Fibroblast of skin of left quadriceps (primary cell): ENCODE measurements at places on chromosomes 6 and 20.

DNA sequence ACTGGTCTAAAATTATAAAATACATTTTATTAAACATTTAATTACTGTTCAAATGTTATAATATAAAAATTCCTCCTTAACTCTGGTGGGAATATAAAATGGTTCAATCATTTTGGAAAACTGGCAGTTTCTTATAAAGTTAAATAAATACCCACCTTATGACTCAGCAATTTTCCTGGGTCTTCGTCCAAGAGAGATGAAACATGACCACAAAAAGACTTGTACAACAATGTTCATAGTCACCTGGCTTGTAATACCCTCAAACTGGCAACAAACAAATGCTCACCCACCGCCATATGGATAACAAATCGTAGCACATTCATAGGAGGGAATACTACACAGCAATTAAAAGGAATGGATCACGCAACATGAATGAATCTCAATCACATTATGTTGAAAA is 66.0 kb upstream of the RIN2 start:
- DNase-seq = no peak

GRCh38 chr6:20377623-20378265 is 23.9 kb upstream of the E2F3 start:
- DNase-seq = peak; percentile 76

DNA sequence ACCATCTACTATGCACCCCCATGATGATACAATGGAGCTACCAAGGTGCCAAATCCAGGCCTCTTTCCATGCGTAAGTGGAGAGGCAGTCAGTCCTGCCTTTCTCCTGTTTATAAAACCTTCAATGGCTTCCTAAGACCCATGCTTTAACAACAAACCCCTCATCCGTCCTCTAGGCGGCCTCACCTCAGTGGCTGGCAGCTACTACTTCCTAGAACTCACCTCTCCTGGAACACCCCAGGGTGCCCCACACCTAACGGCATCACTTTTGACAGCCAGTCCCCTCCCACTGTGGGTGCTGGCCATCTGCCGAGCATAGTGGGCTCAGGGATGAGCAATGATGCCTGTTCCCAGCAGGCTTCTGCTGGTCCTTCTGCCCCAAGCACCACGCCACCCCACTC is 80.0 kb upstream of the TAB2 start:
- DNase-seq = no peak

- peak; percentile 36 for DNase-seq
Measured at GRCh38 chr20:17533396-17533795, 2.2 kb upstream of the BFSP1 start.

DNA sequence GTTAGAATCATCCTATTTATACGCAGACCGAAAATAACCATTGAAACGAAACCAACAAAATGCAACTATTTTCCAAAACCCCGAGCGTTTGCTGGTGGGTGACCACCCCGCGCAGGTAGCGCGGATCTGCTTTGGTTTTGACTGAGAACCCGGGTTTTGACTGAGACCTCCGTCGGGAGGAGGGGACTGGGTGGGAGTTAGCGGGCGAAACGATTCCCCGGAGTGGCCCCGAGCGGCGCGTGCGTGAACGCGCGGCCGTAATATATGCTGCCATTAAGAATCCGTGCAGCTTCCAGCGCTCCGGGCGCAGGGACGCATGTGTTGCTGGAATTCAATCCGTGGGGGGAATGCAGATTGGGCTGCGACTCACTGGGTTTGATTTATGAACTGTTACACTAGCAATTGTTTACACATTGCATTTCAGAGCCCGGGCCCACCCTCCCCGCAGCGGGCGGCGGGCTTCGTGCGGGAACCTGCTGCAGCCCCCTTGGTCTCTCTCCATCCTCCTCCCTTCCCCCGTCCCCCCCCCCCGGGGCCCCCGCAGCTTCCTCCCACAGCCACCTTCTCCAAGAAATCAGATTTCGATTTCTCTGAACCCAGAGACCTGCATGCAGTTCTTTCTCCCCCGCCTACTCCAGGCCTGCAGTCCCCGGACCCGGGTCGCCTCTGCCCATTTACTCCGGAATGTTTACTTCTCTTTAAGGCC is 9.9 kb downstream of the NRN1 start:
- DNase-seq = peak; percentile 84

GRCh38 chr6:37454420-37455140 is 21.6 kb downstream of the CMTR1 start:
- DNase-seq = no peak

- no peak for DNase-seq
Measured at GRCh38 chr6:15970517-15970916, 158.4 kb upstream of the MYLIP start.

DNA sequence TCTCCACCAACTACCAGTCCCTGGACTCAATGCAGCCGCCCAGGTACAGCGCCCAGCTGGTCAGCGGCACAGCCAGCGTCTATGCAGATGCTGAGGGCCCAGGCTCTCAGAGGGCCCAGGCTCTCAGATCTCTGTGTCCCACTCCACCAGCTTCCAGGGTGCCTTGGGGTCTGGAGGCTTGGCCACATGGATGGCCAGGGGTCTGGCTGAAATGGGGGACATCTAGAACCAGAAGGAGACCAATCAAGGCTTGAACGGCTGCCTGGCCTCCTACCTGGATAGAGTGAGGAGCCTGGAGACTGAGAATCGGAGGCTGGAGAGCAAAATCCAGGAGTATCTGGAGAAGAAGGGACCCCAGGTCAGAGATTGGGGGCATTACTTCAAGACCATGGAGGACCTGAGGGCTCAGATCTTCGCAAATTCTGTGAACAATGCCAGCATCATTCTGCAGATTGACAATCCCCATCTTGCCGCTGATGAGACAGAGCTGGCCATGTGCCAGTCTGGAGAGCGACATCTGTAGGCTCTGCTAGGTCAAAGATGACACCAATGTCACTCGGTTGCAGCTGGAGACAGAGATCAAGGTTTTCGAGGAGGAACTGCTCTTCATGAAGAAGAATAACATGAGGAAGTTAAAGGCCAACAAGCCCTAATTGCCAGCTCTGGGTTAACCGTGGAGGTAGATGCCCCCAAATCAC is 44.1 kb upstream of the GRM4 start:
- no peak for DNase-seq

DNA sequence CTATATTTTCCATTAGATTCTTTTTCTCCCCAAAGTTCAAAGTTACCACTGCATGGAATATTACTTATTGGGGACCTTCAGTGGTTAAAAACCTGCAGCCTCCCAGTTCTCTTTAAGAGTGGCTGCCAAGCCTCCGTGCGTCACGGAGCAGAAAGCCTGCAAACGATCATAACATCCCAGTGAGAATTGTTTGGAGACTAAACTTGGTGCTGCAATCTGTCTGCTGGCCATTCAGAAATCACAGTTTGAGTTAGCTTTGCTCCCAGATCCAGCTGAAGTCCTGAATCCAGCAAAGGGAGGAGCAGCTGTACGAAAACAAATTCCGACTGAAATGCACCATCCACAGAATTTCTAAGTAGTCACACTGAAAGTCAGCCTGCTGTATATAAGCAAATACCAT is 213.5 kb upstream of the PDE10A start:
- DNase-seq = no peak

DNA sequence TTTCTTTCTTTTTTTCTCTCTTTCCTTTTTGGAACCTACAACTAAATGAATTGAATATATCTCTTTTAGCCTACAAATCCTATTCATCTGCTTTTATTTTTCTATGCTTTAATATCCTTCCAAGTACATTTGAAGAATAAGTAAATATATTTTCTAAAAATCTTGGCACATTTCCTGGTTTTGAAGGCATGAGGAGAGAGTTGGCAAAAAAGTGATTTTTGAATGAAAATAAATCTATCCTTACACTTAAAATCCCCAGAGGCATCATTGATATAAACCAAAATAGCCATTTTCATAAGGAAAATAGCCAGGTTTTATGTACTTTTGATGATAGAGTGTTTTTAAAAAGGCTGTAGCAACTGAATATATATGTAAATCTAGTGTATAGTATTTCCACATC is 69.0 kb downstream of the SAMD5 start:
- no peak for DNase-seq

DNA sequence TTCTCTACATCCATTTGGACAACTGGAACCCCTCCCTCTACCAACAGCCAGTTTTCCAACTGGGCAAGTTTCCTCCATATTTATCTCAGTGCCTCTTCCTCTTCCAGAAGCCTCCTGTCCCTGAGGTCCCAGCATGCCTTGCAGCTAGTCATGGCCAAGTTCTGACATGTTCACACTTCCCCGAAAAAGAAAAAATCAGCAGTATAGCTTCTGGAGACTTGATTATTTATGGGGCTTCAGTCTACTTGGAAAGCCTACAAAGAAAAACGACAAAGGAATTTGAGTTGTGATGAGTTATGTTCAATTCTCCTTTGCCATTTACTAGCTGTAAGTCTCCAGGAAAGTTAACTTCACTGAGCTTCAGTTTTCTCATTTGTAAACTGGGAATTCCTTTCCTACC is 406.5 kb downstream of the MAFB start:
- peak; percentile 44 for DNase-seq

GRCh38 chr20:22471156-22471836 is 113.1 kb downstream of the FOXA2 start:
- no peak for DNase-seq

DNA sequence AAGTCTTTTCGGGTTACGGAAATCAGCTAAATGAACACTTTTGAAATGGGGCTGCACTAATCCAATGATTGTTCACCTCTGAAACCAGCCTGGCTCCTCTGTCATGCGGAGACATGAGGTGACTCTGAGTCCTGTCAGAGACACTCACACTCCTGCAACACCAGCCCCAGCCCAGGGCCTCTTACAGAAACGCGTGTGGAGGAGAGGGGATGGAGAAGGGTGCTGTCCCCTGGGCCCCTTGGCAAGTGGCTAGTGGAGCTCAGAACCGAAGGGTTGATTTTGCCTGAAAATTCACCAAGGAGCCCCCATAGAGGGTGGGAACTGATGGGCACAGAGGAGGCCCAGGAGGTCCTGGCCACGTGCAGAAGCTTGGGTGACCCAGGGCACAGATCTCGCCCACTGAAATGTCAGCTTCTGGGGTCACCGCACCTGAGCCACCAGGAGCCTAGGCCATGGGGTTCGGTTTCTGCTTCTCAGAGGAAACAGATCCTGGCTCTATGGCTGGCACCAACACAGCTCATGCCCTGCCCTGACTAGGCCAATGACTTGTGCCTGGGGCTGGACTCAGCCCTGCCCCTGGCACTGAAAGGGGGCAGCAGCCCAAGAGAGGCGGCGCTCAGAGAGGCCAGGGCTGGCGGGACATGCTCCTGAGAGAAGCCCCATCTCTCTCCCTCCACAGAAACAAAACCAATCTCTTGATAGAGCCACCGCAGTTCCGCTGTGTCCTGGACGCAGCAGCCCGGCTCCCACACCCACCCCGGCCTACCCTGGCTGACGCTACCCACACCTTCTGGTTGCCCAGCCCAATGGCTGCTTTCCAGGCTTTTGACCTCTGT is 144.7 kb downstream of the ERMARD start:
- no peak for DNase-seq

- DNase-seq = no peak
Measured at GRCh38 chr6:132567566-132567965, 2.6 kb upstream of the TAAR6 start.

GRCh38 chr6:147834084-147834776 is 325.7 kb downstream of the SAMD5 start:
- no peak for DNase-seq

- no peak for DNase-seq
Measured at GRCh38 chr6:21883595-21884328, 290.2 kb downstream of the SOX4 start.

GRCh38 chr20:26216025-26216424 is 519.4 kb upstream of the ZNF337 start:
- DNase-seq = no peak

DNA sequence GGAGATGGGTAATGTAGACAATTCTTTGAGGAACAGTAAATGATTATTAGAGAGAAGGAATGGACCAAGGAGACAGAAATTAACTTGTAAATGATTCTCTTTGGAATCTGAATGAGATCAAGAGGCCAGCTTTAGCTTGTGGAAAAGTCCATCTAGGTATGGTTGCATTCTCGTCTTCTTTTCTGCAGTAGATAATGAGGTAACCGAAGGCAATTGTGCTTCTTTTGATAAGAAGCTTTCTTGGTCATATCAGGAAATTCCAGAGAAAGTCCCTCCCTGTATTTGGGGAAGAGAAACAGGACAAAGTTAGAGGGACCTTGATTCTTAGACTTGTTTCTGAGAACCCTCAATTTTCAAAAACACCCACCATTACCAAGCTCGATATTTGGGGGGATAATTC is 109.1 kb upstream of the PRSS16 start:
- no peak for DNase-seq

DNA sequence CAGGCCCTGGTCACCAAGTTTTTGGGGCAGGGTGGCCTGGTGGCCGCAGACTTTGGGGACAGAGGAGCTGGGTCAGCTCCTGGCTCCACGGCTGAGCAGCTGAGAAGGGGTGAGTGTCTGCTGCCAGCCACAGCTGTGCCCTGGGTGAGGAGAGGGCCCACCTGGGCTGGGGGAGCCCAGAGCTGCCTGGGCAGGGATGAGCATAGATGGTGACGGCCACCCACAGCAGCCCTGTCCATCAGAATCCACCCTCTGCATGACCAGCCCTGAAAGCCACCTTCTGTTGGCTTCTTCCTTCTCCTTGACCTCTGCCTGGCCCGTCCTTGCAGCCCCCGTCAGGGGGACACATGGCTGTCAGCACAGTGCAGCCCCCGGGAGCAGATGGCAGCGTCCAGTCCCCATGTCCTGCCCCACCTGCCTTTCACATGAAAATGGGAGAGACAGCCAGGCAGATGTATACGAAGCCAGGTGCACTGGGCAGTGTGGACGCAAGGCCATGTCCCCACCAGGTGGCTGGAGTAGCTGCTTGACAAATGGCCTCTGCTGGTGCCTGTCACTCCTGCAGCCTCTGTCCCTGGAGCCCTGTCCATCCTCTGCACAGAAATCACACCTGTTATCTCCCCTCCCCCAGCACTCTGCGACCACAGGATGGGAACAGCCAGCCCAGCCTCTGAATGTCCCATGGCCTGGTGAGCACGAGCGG is 220.8 kb downstream of the PREX1 start:
- DNase-seq = no peak

- no peak for DNase-seq
Measured at GRCh38 chr6:152117156-152118133, 310.0 kb downstream of the ESR1 start.

DNA sequence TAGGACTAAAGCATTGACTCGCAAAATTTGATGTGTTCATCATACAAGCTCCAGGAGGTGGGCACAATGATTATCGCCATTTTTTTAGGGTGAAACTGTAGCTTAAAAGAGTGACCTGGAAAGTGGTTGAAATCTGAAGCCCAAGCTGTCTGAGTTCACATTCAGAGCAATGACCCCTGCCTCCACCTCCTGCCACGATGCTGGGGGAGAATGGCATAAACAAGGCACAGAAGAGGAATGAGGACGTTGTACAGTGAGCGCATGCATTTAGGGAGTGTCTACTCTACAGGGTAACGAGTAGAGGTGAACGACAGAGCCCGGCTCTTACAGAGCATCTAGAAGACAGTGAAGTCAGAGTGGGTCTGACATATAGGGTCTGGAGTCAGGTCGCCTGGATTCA is 37.2 kb downstream of the CNKSR3 start:
- no peak for DNase-seq

GRCh38 chr6:136994782-136995181 is 50.0 kb downstream of the IL20RA start:
- no peak for DNase-seq

- DNase-seq = no peak
Measured at GRCh38 chr20:15111654-15112053, 774.2 kb upstream of the FLRT3 start.

- DNase-seq = no peak
Measured at GRCh38 chr6:144730088-144730645, 445.0 kb downstream of the UTRN start.
